ENCODE measurements at places on chromosomes 2 and 18.

DNA sequence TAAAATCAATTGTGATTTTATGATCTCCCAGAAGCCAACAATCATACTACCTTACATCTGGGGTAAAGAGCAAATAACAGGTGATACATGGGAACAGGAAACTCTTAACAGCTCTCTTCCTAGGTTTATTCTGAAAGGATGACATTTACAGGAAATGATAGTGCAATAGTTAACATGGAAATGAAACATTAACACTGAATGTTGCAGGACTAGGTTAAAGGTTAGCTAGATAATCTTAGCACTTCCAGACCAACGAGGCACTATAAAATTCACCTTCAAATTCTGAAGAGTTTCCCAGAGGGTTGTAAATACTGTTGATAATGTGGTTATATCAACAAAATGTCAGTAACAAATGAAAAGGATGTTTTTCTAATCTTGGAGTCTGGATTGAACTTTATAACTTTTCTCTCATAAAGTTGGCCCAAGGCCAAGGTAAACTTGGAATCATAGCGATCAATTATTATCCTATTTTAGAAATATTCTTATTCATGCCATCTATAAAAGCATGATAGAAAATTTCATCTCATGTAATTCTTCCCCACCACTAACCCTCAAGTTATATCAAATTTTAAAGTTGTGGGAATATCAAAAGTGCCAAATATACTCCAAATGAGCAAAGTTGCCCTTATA lies 32.9 kb upstream of the GCG start:
- no peak for DNase-seq

- DNase-seq: no peak
These were observed 24.3 kb downstream of the TRAPPC12 start for GRCh38 chr2:3403587-3404334.

GRCh38 chr18:8330575-8330974 lies 278.7 kb upstream of the RAB12 start:
- DNase-seq: no peak

DNA sequence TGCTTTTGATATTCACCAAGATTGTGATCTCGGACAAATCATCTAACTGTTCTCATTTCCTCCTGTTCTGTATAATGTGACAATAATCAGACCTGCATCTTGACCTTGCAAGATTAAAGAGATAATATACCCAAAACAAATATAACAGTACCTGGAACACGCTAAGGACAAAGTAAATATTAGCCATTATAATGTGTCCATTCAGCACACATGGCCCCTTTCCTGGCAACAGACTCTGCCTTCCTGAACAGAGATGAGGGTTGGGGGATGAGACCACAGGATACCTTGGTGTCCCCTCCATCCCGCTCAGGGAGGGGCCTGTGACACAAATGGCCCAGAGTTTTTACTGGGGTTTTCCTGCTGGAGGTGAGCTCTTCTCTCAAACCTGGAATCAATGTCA lies 143.4 kb upstream of the SERPINE2 start:
- no peak for DNase-seq

DNA sequence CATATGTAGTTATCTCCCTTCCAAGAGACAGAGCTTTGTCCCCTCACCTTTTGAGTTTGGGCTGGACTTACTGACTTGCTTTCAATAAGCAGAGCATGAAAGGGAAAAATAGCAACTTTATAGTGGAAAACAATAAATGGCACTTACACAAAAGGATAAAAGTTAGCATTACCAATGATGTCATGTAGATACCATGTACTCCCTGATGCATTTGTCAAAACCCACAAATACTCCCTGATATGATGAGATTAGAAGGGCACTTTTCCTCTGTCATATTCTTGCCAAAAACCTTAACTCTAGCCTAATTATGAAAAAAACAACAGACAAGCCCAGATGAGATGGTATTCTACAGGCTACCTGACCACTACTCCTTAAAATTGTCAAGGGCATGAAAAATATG lies 16.0 kb downstream of the HIBCH start:
- DNase-seq: no peak

DNA sequence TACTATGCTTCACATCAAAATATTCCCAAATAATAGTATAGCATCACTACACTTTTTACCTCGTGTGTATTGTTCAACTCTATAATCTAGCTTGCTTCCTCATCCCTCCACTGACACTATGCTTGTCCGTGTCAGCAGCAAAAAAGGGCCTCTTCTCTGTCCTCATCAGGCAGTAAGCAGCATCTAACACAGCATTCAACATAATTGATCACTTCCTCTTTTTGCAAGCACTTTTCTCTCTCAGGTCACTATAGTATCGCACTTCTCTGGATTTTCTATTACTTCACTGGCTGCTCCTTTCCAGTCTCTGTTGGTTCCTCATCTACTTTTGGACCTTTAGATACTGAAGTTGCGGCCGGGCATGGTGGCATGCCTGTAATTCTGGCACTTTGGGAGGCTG lies 64.9 kb upstream of the ZSWIM2 start:
- DNase-seq: no peak

GRCh38 chr2:197937814-197938213 lies 133.4 kb downstream of the PLCL1 start:
- no peak for DNase-seq

DNA sequence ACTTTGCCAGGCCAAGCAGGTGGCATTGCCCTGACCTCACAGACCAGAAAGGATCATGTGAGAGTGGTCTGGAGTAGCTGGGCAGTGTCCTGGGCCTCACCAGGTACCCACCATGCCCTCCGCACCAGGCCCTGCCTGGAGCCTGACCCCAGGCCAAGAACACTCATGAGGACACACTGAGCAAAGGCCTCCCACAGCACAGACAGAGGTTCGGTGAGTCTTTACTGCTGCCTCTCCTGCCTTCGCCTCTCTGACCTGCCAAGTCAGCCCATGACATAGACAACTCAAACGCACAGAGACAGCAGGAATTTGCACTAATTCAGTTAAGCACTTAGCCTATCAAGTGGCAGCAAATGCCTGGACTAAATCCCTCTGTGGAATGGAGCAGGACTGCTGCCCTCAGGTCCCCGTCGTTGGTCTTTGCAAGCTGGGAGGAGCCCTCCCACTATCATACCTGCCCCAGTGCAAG lies 62.5 kb downstream of the RHOB start:
- DNase-seq: no peak

- no peak for DNase-seq
These were observed 160.4 kb downstream of the SMAD7 start for GRCh38 chr18:48790226-48790863.

DNA sequence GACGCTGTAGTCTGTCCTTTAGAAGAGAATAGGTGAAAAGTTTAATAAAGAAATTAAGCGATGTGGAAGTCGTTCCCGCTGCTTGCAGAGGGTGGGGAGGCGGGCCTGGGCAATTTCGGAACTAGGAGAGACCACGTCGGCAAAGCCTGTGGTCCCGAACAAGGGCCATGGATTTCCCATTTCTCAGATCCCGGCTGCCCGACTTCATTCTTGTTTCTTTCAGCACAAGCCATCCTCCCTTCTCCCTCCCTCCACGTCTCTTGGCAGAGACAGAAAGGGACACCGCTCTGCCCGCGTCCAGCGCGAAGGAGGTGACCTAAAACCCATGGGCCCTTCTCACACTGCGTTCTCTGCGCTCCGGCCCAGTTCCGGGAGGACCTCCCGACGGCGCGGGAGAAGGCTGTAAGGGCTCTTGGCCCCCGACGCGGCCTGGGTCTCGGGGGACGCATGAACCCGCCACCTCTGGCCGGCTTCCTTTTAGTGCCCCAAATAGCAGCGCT lies 2.2 kb upstream of the BCL2L11 start:
- no peak for DNase-seq

DNA sequence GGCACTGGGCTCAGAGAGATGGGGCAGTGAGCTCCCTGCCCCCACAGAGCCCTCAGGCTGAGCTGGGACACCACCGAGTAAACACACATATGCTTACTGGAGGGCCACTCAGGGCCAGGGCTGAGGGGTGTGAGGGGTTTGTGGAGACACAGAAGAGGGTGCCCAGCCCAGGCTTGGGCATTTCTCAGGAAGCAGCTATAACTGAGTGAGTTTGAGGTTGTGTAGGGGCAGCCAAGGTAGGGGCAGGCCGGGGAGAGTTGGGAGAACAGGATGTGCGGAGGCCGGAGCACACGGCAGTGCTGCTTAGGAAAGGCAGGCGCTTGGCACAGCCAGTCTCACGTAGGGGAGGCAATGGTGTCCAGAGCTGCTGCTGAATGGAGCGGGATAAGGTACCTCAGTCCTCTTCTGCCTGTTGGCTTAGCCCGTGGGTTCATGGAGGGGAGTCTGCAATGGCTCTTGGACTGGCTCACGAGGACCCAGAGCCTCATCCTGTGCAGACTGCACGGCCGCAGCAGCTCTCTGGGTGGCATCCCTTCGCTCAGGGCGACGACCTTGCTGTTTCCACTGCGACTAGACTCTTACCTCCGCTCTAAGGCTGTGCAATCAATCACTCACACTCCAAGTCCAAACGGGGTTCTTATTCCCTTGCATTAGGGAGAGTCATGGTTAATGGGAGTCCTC lies 466.1 kb upstream of the HS6ST1 start:
- DNase-seq: no peak

DNA sequence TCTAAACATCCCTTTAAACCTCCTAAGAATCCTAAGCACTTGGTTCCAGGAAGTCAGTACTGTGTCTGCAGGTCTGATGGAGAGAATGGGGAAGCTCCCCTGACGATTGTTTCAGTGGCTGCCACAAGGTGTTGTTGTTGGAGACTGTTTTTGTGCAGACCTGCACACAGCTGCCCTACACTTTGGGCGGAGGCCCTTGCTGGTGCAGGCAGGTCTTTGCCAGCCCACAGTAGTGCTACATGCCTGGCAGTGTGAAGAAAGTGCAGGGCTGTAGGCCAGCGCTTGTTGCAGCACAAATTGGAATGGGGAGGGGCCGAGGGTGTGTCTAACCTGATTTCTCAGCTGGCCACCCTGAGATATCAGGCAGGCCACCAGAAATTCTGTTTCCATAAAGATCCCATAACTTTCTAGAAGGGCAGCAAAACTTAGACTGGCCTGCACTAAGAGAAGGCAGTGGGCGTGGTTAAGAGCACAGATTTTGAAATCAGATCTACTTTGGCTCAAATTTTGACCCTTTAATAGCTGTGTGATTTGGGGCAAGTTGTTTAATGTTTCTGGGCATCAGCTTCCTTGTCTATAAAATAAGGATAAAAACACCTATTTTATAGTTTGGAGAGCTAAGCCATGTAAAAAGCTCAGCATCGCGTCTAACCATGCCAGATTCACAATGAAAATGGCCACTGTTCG lies 83.7 kb upstream of the SLC1A4 start:
- no peak for DNase-seq

DNA sequence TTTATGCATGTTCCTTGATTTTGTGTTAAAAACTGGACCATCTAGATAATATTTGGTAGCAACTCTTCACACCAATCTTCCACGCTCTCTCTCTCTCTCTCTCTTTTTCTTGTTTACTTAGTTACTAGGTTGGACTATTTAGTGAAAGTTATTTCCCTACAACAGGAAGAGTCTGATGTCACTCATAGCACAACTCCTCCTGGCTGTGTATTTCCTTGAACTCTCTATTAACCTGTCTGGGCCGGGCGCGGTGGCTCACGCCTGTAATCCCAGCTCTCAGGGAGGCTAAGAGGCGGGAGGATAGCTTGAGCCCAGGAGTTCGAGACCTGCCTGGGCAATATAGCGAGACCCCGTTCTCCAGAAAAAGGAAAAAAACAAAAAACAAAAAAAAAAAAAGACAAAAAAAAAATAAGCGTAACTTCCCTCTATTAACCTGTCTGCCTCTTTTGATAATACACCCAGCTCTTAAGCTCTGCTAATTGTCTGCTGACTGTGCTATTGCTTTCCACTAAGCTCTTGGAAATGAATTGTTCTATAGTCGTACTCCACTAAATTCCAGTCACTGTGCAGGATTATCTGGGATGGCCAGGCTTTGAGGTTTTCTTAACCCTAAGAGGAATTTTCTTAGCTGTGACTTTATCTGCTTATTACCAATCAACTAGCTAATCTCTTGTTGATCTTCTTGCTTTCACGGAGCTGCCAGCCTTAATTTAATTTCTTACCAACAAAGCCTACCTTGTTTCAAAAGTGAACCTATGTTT lies 18.1 kb upstream of the CDH19 start:
- DNase-seq: no peak

- peak; percentile 9 for DNase-seq
These were observed 349.0 kb upstream of the PKDCC start for GRCh38 chr2:41698678-41699422.

DNA sequence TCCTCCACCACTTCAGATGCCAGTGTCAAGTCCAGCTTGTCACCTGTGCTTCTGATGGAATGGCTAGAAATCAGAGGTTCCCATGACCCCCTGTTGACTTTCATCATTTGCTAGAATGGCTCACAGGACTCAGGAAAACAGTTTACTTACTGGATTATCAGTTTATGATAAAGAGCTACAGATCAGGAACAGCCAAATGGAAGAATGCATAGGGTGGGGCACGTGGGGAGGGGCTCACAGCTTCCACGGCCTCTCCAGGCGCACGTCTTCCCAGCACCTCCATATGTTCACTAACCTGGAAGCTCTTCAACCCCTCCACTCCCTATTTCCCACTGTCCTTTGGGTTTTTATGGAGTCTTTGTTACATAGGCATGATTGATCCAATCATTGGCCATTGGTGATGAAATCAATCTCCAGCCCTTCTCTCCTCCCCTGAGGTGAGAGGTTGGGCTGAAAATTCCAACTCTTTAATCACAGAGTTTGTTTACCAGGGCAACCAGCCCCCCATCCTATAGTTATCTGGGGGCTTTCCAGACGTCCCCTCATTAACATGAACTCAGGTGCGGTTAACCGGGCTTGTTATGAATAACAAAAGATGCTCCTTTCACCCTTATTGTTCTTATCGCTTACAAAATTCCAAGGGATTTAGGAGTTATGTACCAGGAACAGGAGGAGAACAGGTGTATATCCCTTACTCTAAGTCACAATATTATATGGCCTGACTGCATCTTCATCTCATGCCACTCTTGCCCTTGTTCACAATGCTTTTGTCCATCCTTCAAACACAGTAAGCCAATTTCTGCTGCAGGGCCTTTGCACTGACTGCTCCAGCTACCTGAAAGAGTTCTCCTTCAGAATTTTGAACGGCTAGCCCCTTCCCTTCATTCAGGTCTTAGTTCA lies 35.2 kb downstream of the ANXA4 start:
- DNase-seq: no peak

GRCh38 chr18:7608174-7608550 lies 41.0 kb downstream of the PTPRM start:
- no peak for DNase-seq

- DNase-seq: no peak
These were observed 213.5 kb upstream of the ACVR2A start for GRCh38 chr2:147631294-147631693.

DNA sequence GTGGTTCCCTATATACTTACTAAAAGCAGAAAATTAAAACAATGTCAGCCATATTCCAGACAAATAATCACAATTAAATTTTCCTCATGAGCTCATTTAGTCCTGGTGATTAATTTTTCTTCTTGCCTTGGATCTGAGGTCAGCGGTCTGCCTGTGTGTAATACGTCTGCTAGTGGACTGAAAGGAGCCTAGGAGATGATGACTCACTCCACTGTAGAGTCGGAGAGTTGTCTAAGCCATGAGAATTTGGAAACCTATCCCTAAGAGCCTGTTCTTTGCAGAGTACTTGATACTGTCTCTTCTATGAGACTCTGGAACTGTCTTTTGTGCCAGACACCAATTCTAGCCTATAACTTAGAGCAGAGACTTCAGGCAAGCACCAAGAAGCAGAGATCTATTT lies 94.2 kb upstream of the RAB27B start:
- no peak for DNase-seq

Data from NCI-H1930 (cell line).